Stimulated activated CD4-positive, alpha-beta T cell treated with anti-CD3 and anti-CD28 coated beads, TNF-alpha, amount 100 ng/mL, for 1 hour (primary cell): ENCODE measurements at places on chromosomes 5 and 9.

DNA sequence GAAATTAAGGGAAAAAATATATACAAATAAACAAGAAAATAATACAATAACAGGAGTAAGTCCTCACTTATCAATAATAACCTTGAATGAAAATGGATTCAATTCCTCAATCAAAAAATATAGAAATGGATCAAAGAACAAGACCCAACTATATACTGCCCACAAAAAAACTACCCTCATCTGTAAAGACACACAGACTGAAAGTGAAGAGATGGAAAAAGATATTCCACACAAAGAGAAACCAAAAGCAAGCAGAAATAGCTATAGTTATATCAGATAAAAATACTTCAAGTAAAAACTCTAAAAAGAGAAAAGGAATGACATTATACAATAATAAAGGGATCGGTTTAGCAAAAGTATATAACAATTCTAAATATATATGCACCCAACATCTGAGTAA, 66.5 kb downstream of the KIAA0825 start:
- DNase-seq, result no peak

GRCh38 chr5:57167201-57167600, 6.7 kb upstream of the GPBP1 start:
- DNase-seq, result no peak

DNA sequence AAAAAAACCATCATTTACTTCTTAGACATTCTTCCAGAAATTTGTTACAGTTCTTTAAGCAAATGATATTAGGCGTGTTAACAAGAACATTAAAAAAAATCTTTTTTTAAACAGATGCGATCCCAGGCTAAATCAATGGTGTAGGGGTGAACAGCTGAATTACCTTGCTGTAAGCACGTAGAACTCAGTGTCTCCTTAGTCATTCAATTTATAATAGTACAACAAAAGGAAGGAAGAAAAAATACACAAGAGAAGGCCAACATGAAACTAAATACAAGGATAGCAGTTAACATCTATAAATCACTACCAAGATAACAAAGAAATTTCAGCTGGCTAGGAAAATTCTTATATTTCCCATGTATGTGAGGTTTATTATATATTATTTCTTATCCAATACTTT, 35.4 kb downstream of the AGXT2 start:
- no peak for DNase-seq

DNA sequence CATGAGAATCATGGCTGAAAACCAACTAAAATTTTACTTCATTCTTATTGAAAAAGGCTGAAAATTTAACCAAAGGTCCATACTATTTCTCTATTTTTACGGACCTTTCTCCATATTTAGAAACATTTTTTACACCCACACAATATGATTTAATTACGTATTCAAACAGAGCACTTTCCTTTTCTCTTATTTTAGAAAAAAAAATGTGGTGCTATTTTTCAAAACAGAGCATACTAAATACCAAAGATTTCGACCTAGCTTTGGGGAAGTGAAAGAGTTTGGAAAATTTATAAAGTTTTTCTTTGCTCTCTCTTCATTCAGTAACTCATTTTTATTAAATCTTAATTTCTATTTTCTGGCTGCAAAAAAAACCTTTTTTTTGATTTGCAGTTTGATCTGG, 38.1 kb downstream of the RNF145 start:
- no peak for DNase-seq

DNA sequence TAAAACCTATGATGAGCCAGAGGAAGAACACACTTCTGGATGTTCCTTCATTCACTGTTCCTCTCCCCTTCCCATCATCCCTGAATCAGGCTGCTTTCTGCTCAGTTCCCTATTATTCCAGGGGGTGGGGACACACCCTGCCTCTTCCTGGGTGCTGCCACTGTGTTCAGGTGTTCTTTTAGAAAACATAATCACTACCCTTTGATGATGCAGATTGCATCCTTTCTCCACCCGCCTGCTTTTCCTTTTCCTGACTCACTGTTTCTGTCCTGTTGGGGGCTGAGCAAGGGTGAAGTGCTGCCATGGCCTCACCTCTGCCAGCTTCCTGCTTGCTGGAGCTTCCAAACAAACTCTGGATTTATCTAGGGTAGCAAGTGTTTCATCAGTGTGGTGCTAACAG, 331.9 kb upstream of the GRIA1 start:
- no peak for DNase-seq

DNA sequence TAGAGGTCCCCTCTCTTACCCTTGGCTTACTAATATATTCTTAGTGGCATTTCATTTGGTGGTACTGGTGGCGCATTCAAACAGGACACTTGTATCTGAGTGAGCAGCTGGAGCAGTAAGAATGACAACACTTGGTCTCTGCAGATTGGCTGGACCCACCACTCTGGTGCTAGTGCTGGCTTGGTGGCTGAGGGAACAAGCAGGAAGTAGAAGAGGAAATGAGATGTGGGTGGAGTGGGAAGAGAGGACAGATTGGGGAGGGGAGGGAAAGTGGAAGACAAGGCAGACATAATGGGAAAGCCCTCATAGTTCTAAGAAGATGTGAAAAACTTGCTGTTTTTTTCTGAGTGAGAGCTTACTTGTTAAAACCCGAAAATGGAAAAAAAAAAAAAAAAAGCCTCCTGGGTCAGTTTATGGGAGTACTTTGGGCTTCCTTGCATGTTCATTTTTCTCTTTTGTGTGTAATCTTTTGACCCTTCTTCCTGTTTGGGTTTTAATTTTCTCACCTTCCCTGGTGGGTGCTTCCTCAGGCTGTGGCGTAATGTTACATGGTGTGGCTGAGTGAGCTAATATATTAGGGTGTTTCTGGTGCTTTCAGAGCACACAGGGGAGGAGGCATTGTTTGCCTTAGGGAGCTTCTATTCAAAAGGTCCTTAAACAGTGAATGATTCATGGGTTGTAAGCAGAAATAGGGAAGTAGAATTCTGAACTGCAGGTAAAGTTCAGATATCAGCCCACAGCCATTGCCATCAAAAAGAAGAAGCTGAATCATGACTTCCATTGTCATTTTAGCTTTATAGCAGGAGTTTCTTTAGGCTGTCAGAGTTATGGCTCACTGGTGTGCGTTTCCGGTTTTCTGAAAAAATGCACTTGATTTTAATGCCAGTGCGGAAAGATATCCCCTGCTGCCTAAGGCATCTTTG, 52.3 kb downstream of the TLE4 start:
- DNase-seq, result no peak

GRCh38 chr9:32265037-32265436, 119.4 kb upstream of the ACO1 start:
- no peak for DNase-seq

DNA sequence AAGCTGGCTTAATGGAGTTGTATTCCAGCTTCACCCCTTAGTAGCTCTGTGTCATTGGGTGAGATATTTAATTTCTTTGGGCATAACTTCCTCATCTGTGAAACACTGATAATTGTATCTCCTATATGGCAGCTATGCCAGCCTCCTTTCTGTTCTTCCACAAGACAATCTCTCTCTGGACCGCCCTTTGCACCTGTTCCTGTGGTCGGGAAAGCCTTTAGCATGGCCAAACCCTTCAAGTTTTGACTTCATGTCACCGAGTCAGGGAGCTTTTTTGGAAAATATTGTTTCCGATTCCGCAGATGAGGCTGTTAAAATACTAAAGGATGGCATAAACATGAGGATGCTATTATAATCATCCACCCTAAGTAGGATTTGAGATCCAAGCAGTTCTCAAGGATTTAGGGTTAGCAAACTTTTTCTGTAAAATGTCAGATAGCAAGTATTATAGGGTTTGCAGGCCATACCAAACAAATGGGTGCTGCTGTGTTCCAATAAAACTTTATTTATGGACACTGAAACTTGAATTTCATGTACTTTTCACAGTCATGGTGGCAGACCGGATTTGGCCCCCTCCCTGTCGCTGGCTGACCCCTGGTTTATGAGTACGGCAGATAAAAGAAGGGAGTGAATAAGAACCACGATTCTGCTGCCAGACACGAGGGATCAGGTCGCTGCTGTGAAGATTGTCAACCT, 695 bp upstream of the NDFIP1 start:
- no peak for DNase-seq

DNA sequence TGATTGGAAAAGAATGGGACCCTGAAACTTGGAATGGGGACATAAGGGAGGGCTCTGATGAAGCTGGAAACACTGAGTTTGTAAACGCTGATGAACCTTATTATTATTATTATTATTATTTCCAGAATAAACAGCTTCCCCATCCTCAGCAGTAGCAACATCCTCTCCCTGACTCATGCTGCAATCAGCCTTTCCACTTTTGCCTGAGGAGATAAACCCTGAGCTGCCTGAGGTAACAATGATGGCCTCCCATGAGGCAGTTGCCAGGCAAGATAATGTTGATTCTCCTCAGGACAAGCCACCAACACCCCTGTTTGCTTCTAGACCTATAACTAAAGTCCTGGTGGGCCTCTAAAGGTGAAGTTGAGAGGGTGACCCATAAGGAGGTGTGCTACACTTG, 139.2 kb upstream of the ATP10B start:
- no peak for DNase-seq
